ENCODE measurements at places on chromosomes 6 and 20. TPM values are rescaled to one million over a fixed set of nuclear protein-coding genes. Genes with fewer than 3 reads are reported as not detected.

GRCh38 chr6:35624341-35625070, 64.2 kb downstream of the FKBP5 start:
- DNase-seq, result no peak

GRCh38 chr20:44594730-44595129, 12.4 kb downstream of the PKIG start:
- DNase-seq, result peak; percentile 83

DNA sequence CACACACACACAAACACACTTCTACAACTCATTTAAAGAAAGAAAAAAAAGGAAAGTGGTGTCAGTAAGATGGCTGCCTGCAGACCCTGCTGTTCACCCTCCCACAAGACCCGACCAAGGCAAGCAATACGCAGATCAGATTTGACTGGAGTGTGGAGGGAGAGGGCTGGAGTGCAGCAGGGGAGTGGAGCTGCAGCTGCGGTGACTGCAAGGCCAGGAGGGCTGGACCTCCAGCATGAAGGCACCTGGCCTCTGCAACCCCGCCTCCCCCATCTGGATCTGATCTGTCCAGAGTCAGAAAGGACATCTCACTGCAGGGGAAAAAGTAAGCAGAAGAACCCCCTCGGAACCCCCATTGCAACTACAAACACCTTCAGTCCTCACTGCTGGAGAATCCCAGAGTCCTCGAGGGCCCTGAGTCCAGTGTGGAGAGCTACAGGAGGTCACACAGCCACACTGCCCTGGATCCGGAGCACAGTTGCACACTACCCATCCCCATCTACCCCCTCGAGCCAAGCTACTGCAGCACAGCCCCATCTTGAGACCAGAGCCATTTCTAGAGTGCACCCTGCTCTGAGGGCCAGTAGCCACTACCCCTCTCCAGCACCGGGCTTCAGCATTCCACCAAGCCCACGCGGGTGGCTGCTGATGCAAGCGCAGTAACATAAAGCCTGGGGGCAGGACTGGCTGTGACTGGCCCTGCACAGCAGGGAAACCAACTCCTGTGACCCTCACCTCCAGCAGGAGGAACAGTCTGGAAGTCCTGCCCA, 41.9 kb upstream of the SRSF6 start:
- DNase-seq, result no peak

GRCh38 chr6:22647719-22648118, 78.4 kb downstream of the HDGFL1 start:
- no peak for DNase-seq

DNA sequence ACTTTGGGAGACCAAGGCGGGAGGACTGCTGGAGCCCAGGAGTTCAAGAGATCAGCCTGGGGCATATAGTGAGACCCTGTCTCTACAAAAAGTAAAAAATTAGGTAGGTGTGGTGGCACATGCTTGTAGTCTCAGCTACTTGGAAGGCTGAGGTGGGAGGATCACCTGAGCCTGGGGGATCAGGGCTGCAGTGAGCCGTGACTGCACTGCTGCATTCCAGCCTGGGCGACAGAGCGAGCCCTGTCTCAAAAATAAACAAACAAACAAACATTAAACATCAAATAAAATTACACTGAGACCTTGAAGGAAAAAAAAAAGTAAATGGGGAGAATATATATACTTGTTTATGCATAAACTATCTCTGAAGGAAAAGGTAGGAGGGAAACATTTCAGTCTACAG, 387.8 kb downstream of the ZFAND3 start:
- no peak for DNase-seq

DNA sequence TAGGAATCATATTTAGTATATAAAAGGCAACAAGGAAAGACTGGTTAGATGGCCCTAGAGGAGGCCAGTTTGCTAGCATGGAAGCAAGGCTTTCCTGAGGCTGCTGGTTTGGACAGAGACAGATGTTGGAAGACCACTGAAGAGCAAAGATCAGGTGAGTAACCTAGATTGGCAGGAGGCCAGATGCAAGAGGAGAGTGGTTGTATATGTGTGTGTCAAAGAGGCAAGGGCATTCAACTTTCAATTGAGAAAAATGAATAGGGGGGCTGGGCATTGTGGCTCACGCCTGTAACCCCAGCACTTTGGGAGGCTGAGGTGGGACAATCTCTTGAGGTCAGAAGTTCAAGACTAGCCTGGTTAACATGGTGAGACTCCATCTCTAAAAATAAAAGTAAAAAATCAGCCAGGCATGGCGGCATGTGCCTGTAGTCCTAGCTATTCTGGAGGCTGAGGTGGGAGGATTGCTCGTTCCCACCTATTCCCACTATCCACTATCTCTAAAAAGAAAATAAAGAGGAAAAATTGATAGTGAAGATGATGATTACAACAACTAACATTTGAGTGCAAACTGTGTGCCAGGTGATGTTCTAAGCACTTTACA, 79.8 kb downstream of the PRDM1 start:
- DNase-seq, result peak; percentile 75

DNA sequence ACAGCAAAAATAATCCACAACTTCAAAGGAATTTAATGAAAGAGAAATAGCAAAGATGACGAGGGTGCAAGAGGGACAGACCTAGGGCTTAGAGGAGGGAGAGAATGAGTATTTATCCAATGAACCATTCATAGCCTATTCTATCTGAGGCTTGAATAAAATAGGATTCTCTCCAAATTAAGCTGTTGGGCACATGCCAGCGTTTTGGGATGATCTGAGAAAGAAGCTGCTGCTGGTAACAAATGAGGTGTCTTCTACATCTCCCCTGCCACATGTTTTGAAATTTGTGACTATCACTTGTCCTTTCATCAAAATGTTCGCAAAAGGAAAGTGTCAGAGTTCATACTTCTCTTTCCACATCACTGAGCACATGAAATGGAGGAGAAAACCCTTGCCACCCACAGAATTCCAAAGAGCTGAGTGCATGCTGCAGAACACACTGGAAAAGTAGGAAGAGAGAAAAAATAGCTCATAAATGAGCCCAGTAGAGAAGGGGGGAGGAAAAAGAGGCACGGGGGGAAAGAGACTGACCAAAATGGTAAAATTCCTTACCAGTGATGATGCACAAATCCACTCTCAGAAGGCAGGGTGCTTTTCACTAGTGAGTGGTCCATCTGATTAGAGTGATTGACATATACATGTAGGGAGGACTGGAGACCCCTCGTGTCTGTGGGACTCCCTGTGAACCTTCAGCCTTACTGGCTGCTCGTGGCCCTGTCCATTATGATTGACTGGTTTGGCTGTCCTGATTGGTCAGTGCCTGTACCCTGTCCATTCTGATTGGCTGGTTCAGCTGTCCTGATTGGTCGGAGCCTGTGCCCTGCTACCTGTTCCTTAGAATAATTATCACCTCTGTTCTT, 180.5 kb downstream of the OGFRL1 start:
- DNase-seq, result peak; percentile 98

GRCh38 chr20:24405810-24406209, 63.6 kb upstream of the SYNDIG1 start:
- DNase-seq, result peak; percentile 27

- DNase-seq, result no peak
These were observed 29.8 kb downstream of the KCNS1 start for GRCh38 chr20:45070932-45071632.

- DNase-seq, result peak; percentile 10
These were observed 34.5 kb downstream of the HCRTR2 start for GRCh38 chr6:55208478-55209458.

- DNase-seq, result no peak
These were observed 1.9 kb upstream of the C20orf204 start for GRCh38 chr20:64033981-64034493.

- no peak for DNase-seq
These were observed 300.2 kb upstream of the SYNCRIP start for GRCh38 chr6:85942844-85943243.

DNA sequence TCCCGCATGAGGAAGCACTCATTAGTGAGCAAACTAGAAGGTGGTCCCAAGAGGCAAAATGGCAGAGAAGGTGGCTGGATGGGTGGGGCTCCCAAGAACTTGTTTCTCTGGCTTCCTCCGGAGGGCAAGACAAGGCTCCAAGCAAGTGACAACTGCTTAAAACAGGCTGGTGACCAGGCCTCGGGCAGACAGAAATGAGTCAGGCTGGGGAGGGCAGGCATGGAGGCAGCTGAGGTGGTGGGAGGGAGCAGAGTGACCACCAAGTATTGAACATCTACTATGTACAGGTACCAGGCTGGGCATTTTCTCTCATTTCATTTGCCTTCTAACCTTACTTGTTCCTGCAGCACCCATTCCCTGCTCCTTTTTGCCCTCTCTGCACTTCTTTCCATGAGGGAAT, 33.4 kb downstream of the TNXB start:
- DNase-seq, result no peak

DNA sequence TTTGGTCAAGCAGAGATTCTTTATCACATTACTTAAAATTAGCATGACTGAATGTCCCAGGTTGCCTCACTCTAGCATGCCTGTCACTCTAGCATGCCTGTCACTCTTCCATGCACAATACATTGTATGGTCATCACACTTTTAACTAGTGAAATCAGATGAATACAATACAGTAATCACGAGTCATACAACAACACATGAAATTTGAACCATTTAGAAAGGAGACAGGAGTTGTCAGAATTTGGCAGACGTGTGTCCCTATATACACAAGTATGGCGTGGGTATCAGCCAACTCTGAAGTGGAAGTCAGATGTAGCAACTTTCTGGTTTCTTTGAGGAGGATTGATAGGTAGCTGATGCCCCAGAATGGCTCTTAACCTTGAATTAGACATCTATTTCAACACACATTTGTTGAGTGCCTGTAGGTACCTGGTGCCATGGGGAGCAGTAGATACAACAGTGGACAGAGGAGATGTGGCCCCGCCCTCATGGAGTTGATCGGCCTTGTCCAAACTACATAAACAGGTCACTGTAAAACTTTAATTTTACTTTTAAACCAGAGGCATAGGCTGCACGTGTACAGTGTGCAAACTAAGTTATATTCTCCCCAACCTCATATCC, 116.1 kb upstream of the TIAM2 start:
- DNase-seq, result no peak

GRCh38 chr6:56934876-56935275, 20.0 kb upstream of the BEND6 start:
- peak; percentile 33 for DNase-seq

- no peak for DNase-seq
These were observed 11.9 kb downstream of the DIDO1 start for GRCh38 chr20:62914436-62914835.

- DNase-seq, result peak; percentile 91
These were observed 664.8 kb upstream of the GJE1 start for GRCh38 chr6:141467881-141468280.

DNA sequence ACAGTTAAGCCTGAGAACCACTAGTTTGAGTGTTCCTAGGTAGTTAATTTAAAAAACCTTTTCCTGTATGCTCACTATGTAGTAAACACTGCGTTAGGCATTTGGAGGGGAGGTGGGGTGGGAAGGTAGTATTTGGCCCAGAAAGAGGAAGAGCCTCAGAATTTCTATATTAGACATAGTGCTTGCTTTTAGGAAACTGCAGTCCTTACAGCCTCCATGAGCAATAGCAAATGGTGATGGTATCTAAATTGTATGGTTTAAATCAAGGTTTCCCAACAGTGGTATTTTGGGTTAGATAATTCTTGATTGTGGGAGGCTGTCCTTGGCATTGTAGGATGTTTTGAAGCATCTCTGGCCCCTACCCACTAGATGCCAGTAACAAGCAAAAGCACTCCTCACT, 61.5 kb upstream of the RIPOR2 start:
- no peak for DNase-seq

- peak; percentile 36 for DNase-seq
These were observed 93.7 kb downstream of the SULF2 start for GRCh38 chr20:47691625-47692024.

OPN5 gene
- total RNA-seq, result not detected

MCCD1 gene
- total RNA-seq, result not detected

WTAP gene
- total RNA-seq, result 84.7 TPM

CD40 gene
- total RNA-seq, result 4.1 TPM

E2F1 gene
- total RNA-seq, result 2.3 TPM

TRIM27 gene
- total RNA-seq, result 54.5 TPM

HEY2 gene
- total RNA-seq, result 1.0 TPM

ALDH5A1 gene
- 3.7 TPM for total RNA-seq
